ENCODE measurements at places on chromosomes 2 and 18.

DNA sequence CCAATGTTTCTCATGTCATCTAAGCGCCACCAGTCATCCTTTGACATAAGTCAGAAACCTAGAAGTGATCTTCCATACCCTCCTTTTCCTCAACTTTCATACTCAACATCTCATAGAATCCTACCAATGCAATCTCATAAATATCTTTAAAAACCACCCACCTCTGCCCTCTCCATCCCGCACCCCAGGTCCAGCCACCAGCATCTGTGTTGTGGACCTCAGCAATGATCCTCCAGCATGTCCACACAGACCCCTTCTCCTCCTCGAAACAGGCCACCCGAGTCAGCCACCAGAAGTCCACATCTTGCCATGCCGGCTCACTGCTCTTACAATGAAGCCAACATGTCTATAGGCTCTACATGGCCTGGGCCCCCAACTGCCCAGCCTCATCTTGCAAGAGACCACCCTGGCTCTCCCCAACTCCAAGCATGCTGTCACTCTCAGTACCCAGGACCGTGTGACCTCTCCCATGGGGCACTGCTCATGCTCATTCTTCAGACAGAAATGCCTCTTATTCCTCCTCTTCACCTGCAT is 636.7 kb upstream of the ID2 start:
- H3K27ac ChIP-seq = no peak overlapping the region
- H3K4me3 ChIP-seq = no peak overlapping the region
- H3K27me3 ChIP-seq = no peaks in the 10 kb centered on the region

DNA sequence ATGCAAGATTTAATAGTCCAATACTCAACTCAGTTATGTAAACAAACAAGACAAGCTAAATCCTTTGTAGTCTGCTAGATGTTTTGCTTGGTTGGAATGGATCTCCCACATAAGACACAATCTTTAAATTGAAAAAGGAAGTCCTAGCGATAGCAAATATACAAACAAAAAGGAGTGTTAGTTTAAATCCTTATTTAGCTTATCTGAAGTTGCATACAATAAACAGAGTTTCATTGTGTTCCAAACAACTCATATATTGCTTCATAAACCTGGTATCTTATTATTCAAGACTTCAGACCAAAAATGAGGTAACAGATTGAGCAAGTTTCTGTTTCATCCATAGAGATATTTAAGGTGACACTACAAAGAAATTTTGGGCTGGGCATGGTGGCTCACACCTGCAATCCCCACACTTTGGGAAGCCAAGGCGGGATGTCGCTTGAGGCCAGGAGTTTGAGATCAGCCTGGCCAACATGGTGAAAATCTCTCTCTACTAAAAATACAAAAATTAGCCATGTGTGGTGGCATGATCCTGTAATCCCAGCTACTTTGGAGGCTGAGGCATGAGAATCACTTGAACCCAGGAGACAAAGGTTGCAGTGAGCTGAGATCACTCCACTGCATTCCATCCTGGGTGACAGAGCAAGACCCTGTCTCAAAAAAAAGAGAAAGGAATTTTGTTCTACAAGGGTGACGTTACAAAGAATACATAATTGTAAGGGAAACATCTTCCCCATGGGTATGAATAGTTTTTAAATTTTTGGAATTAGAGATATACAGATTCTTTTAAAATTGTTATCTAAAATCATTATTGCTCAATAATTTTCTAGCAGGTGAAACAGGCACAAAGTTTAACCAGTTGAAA is 150.5 kb upstream of the L3MBTL4 start:
- no peak overlapping the region for H3K4me3 ChIP-seq
- no peak for DNase-seq
- H3K36me3 ChIP-seq = no peaks in the 10 kb centered on the region
- no peaks in the 10 kb centered on the region for H3K27me3 ChIP-seq
- H3K4me1 ChIP-seq = no peaks in the 10 kb centered on the region

DNA sequence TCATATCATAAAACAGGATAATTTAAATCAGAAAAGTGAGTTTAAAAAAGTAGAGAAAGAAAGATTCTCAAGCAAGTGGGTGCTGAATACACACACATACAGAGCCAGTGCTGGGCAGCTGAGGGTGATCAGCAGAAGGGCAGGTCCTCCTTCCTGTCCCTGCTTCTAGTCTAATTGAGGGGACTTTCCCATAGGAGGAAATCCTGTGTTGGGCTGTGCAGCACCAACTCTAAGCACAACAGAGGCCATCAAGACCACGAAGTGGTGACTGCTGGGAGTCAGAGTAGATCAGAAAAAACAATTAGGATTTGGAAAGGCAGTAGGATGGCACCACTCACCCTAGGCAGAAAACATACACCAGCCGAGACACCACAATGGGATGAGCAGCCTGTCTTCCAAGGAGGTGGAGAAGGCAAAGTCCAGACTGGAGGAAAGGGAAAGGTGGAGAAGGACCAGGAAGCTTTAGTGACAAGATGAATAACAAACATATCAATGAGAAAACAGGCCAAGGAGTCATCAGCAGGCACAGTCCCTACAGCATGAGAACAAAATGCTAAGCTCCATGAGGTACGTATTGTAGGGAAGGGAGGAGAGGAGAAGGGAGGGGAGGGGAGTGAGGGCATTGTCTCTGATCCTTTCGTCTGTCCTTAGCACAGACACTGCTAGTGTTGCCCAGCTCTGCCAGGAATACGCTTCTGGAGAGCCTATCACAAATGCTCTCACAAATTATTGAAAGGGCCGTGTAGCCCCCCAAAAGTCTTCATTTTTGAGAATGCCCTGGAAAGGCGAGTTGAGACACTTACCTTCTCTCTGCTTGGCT is 16.7 kb upstream of the MSGN1 start:
- peaks cover 8% of the 10 kb centered on the region for H3K4me1 ChIP-seq
- no peak overlapping the region for H3K27ac ChIP-seq
- H3K36me3 ChIP-seq = no peaks in the 10 kb centered on the region
- DNase-seq = no peak
- H3K27me3 ChIP-seq = peaks cover 33% of the 10 kb centered on the region
- no peak overlapping the region for H3K4me3 ChIP-seq

DNA sequence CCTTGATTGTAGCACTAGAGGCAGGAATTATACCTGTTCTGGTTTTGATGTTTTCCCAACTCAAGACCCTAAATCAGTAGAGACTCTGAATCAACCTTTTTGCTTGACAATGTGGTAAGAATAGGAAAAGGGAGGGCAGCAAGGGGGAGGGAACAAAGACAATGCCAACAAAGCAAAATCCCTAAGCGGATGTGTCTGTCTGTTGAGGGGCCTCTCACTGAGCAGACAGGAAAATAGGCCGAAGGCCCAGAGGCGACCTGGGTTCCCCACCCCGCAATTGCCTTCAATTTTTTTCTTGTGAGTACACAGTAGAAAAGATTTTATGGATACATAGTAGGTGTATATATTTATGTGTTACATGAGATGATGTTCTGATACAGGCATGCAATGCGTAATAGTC is 75.6 kb downstream of the MAP4K4 start:
- peaks cover 60% of the 10 kb centered on the region for H3K4me1 ChIP-seq
- H3K27me3 ChIP-seq = no peaks in the 10 kb centered on the region
- peak overlapping the region; percentile 42 for H3K27ac ChIP-seq
- H3K36me3 ChIP-seq = peaks cover 7% of the 10 kb centered on the region

GRCh38 chr2:127901339-127902056 is 15.7 kb upstream of the AMMECR1L start:
- H3K27me3 ChIP-seq = peaks cover 9% of the 10 kb centered on the region
- no peaks in the 10 kb centered on the region for H3K36me3 ChIP-seq
- H3K27ac ChIP-seq = no peak overlapping the region
- no peaks in the 10 kb centered on the region for H3K4me1 ChIP-seq

GRCh38 chr2:198664321-198664720 is 793.4 kb downstream of the SATB2 start:
- no peak overlapping the region for H3K27ac ChIP-seq
- H3K4me1 ChIP-seq = no peaks in the 10 kb centered on the region
- H3K36me3 ChIP-seq = no peaks in the 10 kb centered on the region
- no peak for DNase-seq
- no peak overlapping the region for H3K4me3 ChIP-seq

GRCh38 chr2:238509151-238509835 is 82.6 kb downstream of the ASB1 start:
- peaks cover 2% of the 10 kb centered on the region for H3K4me1 ChIP-seq
- H3K27ac ChIP-seq = no peak overlapping the region
- no peaks in the 10 kb centered on the region for H3K36me3 ChIP-seq
- no peak for DNase-seq
- H3K27me3 ChIP-seq = peaks cover 6% of the 10 kb centered on the region

- H3K4me1 ChIP-seq = peaks cover 8% of the 10 kb centered on the region
- no peak for DNase-seq
- H3K36me3 ChIP-seq = no peaks in the 10 kb centered on the region
- H3K4me3 ChIP-seq = no peak overlapping the region
- H3K27me3 ChIP-seq = peaks cover 45% of the 10 kb centered on the region
Observed at GRCh38 chr2:218008060-218009040, 5.6 kb upstream of the TNS1 start.

- peaks cover 18% of the 10 kb centered on the region for H3K36me3 ChIP-seq
- H3K4me3 ChIP-seq = no peak overlapping the region
- no peak for DNase-seq
- H3K27me3 ChIP-seq = no peaks in the 10 kb centered on the region
- no peak overlapping the region for H3K27ac ChIP-seq
Observed at GRCh38 chr2:177397481-177398289, 5.1 kb downstream of the AGPS start.

DNA sequence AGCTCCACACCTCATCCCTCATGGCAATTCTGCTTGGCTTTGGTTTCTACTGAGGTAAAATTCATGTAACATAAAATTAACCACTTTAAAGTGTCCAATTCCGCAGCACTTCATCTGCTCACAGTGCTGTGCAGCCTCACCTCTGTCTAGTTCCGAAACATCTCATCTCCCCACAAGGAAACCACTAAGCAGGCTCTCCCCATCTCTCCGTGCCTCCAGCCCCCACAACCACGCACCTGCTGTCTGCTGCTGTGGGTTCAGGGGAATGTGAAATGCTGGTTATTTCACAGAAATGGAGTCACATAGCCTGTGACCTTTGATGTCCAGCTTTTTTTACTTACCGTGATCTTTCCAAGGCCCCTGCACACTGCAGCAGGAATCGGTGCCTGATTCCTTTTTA is 7.7 kb upstream of the GPC1 start:
- H3K36me3 ChIP-seq = no peaks in the 10 kb centered on the region
- no peak overlapping the region for H3K27ac ChIP-seq
- no peak overlapping the region for H3K4me3 ChIP-seq
- peaks cover 14% of the 10 kb centered on the region for H3K27me3 ChIP-seq

- H3K4me1 ChIP-seq = peaks cover 41% of the 10 kb centered on the region
- no peak for DNase-seq
- H3K27ac ChIP-seq = no peak overlapping the region
- H3K27me3 ChIP-seq = no peaks in the 10 kb centered on the region
Observed at GRCh38 chr2:105842555-105842954, 97.8 kb downstream of the NCK2 start.

- peaks cover under 1% of the 10 kb centered on the region for H3K36me3 ChIP-seq
- no peak overlapping the region for H3K27ac ChIP-seq
- H3K27me3 ChIP-seq = no peaks in the 10 kb centered on the region
- no peaks in the 10 kb centered on the region for H3K4me1 ChIP-seq
- no peak overlapping the region for H3K4me3 ChIP-seq
Observed at GRCh38 chr2:3193443-3194330, 183.9 kb downstream of the EIPR1 start.

DNA sequence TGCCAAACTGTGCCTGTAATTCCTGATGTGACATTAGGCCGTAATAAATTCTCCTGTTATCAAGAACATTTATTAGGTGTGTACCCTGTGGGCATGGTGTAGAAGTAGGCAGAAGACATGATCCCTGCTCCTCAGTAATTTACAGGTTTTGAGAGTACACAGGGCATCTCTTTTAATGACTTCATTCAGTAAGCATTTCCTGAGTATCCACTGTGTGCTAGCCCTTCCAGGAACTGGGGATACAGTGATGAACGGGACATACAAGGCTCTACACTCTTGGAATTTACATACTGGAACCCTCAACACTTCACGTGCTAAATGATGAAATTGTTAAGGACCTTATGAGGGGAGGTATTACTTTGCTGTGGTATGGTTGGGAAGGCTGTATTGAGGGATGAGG is 30.2 kb downstream of the DIS3L2 start:
- no peak for DNase-seq
- H3K4me3 ChIP-seq = no peak overlapping the region
- no peak overlapping the region for H3K27ac ChIP-seq
- no peaks in the 10 kb centered on the region for H3K27me3 ChIP-seq

GRCh38 chr18:2032036-2032435 is 539.3 kb downstream of the METTL4 start:
- no peak overlapping the region for H3K27ac ChIP-seq
- DNase-seq = no peak
- H3K36me3 ChIP-seq = no peaks in the 10 kb centered on the region
- peaks cover 2% of the 10 kb centered on the region for H3K27me3 ChIP-seq

DNA sequence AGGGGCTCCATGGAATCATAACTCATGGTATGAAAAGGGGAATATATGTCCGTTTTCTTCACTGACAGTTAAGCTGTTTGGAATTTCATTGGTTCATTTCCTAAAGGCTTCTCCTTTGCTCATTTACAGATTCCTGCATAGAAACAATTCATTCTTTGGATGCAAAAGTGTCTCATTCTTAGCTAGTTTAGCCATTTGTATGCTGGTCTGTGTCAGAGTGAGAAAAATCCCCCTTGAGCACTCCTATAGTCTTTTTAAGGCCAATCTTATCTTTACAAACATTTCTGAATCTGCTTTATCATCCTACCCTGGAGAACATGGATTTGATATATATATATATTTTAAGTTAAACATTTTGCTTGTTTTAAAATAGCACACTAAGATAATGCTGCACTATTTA is 1260.9 kb upstream of the NRXN1 start:
- DNase-seq = no peak
- H3K36me3 ChIP-seq = no peaks in the 10 kb centered on the region
- no peak overlapping the region for H3K4me3 ChIP-seq
- H3K27ac ChIP-seq = no peak overlapping the region
- H3K27me3 ChIP-seq = no peaks in the 10 kb centered on the region

GRCh38 chr2:23002234-23002633 is 382.7 kb upstream of the KLHL29 start:
- H3K27ac ChIP-seq = no peak overlapping the region
- no peaks in the 10 kb centered on the region for H3K36me3 ChIP-seq
- no peak for DNase-seq
- H3K4me1 ChIP-seq = no peaks in the 10 kb centered on the region
- H3K27me3 ChIP-seq = no peaks in the 10 kb centered on the region
- no peak overlapping the region for H3K4me3 ChIP-seq

GRCh38 chr2:23703037-23703582 is 223.8 kb downstream of the ATAD2B start:
- H3K27ac ChIP-seq = no peak overlapping the region
- no peak overlapping the region for H3K4me3 ChIP-seq
- DNase-seq = no peak
- no peaks in the 10 kb centered on the region for H3K27me3 ChIP-seq

DNA sequence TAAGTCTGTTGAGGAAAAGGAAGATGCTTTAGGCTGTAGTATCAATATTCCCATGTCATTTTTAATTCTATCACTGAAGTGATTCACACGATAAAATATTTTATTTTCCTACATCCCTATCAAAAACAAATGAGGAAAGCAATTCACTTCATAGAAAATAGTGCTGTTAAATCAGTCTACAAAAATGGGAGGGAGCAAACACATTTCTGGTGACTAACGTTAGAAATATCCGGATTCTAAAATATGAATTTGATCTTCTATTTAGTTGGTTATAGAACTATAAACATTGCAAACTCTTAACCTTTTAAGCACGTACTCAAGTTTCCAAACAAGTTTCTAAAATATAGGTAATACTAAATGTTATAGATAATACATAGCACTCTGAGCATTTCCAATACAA is 20.8 kb downstream of the ATF2 start:
- DNase-seq = no peak
- H3K4me3 ChIP-seq = no peak overlapping the region
- H3K27ac ChIP-seq = no peak overlapping the region
- H3K4me1 ChIP-seq = peaks cover 7% of the 10 kb centered on the region
- H3K27me3 ChIP-seq = no peaks in the 10 kb centered on the region

GRCh38 chr18:56402872-56403516 is 235.4 kb downstream of the TXNL1 start:
- no peaks in the 10 kb centered on the region for H3K4me1 ChIP-seq
- H3K27me3 ChIP-seq = no peaks in the 10 kb centered on the region
